ENCODE measurements at places on chromosomes 13 and 19. TPM values are rescaled to one million over a fixed set of nuclear protein-coding genes. Genes with fewer than 3 reads are reported as not detected.

GRCh38 chr13:109821103-109821502 is 34.7 kb upstream of the IRS2 start:
- no peaks in the 10 kb centered on the region for H3K27me3 ChIP-seq
- no peak for DNase-seq
- no peak overlapping the region for H3K4me3 ChIP-seq
- H3K27ac ChIP-seq, result no peak overlapping the region

- peaks cover 11% of the 10 kb centered on the region for H3K36me3 ChIP-seq
- DNase-seq, result no peak
- H3K27me3 ChIP-seq, result no peaks in the 10 kb centered on the region
- no peaks in the 10 kb centered on the region for H3K4me1 ChIP-seq
Measured at GRCh38 chr13:49563516-49563915, 21.8 kb downstream of the RCBTB1 start.

DNA sequence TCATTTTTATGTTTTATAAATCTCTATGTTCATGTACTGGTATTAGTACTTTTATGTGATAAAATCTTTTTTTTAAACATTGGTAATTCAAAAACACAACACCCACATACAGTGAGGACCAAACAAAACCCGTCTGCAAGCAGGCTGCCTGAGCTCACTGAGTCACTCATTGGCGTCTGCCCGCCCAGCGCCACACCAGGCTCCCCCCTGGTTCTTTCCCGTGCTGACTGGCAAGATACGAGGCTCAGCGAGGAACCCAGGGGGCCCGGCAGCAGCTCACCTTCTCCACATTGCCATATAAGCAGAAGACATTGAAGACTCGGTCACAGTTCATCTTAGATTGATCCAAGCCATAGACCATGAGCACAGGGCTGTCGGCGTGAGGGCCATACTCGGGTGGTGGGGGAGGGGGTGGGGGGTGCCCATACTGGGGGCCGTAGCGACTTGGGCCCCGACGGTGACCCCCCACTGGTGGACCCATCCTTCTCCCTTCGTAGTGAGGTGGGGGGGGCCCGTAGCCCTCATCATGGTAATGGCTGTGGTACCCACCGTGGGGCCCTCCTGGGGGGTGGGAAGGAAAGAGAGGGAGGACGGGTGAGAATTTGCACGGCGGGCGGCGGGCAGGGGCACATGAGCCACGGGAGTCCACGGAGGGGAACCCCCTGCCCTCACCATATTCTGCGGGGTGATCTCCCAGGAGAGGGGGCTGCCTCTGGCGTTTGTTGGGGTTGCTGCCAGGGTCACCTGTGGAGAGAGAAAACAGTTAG is 8.4 kb upstream of the ECH1 start:
- no peak overlapping the region for H3K4me3 ChIP-seq
- no peaks in the 10 kb centered on the region for H3K27me3 ChIP-seq
- DNase-seq, result no peak
- H3K36me3 ChIP-seq, result peaks cover 96% of the 10 kb centered on the region

GRCh38 chr13:61339054-61339621 is 76.5 kb downstream of the PCDH20 start:
- no peaks in the 10 kb centered on the region for H3K27me3 ChIP-seq
- H3K36me3 ChIP-seq, result no peaks in the 10 kb centered on the region
- H3K27ac ChIP-seq, result no peak overlapping the region
- H3K4me1 ChIP-seq, result no peaks in the 10 kb centered on the region
- DNase-seq, result no peak
- H3K4me3 ChIP-seq, result no peak overlapping the region

Gene ATXN8OS
- not detected for total RNA-seq

DNA sequence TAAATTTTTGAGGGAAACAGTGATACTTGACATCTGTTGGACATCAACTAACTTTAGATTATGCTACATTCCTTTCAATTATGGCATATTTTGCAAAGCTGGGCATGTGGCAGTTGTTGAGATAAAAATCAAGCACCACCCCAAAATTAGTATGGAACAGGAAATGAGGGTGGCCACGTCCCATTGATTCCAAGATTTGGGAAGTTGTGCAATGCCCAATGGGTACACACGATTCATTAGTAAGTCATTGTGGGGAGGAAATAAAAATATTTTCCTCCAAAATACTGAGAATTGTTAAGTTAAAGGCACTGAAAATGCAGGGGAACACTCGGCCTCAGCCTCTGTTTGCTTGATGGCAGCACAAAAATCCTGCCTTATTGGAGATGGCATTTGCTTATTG is 7.6 kb downstream of the ERICH6B start:
- no peaks in the 10 kb centered on the region for H3K4me1 ChIP-seq
- no peaks in the 10 kb centered on the region for H3K36me3 ChIP-seq
- no peak overlapping the region for H3K4me3 ChIP-seq

- no peaks in the 10 kb centered on the region for H3K27me3 ChIP-seq
- DNase-seq, result no peak
- H3K4me1 ChIP-seq, result peaks cover 17% of the 10 kb centered on the region
- H3K4me3 ChIP-seq, result no peak overlapping the region
- peaks cover 57% of the 10 kb centered on the region for H3K36me3 ChIP-seq
Measured at GRCh38 chr19:18867199-18867598, 28.8 kb downstream of the CERS1 start.

DNA sequence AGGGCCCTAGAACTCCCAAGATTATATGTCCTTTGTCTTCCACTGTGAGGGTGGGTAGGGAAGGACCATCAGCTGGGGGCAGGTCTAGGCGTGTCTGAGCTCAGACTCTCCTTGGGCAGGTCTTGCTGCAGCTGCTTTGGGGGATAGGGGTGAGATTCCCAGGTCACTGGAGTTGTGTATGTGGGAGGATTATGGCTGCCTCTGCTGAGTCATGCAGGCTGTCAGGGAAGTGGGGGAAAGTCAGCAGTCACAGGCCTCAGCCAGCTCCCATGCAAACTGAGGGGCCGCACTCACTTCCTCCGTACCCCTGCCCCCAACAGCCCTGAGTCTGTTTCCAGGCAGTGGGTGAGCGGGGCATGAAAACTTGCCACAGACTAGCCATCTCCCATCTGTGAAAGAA is 600.8 kb downstream of the DIAPH3 start:
- no peaks in the 10 kb centered on the region for H3K36me3 ChIP-seq
- no peaks in the 10 kb centered on the region for H3K27me3 ChIP-seq
- no peak overlapping the region for H3K4me3 ChIP-seq
- no peak for DNase-seq
- H3K4me1 ChIP-seq, result no peaks in the 10 kb centered on the region

Data from vagina (tissue), 2 donors.